Activated CD4-positive, alpha-beta memory T cell treated with anti-CD3 and anti-CD28 coated beads for 36 hours (primary cell): ENCODE measurements at places on chromosomes 2 and 18. TPM values are rescaled to one million over a fixed set of nuclear protein-coding genes. Genes with fewer than 3 reads are reported as not detected.

HAUS1 gene
- 57.4 TPM for total RNA-seq

GRHL1 gene
- total RNA-seq: 1.00 TPM

REEP1 gene
- 0.07 TPM for total RNA-seq

ABCB11 gene
- not detected for total RNA-seq

DNA sequence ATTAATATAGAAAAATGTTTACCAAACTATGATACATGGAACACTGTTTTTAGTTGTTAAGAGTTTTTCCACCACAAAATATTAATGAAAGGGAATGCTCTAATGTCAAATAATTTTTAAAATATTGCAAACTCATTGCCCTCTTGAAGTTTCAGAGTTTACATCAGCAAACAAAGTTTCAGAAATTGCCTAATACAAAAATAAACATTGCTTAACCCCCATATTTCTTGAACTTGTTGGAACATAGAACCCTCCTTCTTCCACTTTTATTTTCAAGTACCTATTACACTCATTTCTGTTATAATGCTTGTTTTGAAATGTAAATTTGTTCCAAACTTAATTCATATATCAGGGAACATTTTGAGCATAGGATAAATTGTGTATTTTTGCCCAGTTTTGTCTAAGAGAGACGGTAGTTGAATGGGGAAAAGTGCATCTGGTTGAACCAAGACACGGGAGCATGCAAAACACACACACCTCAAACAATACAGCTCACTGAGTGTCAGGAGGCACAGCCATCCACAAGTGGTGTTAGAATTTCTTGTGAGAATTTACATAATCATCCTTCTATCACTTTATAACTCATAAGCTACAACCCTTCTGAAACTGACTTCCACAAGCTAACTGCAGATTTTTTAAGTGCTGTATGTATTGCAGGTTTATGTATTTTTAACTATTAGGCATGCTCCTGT lies 5.3 kb upstream of the MC4R start:
- H3K36me3 ChIP-seq: no peaks in the 10 kb centered on the region
- no peak for DNase-seq
- no peak overlapping the region for H3K27ac ChIP-seq
- no peak overlapping the region for H3K4me3 ChIP-seq

GRCh38 chr2:183035298-183035953 lies 2.8 kb downstream of the NCKAP1 start:
- DNase-seq: no peak
- H3K27me3 ChIP-seq: peaks cover 32% of the 10 kb centered on the region
- no peaks in the 10 kb centered on the region for H3K36me3 ChIP-seq
- no peak overlapping the region for H3K4me3 ChIP-seq
- peaks cover 28% of the 10 kb centered on the region for H3K4me1 ChIP-seq

DNA sequence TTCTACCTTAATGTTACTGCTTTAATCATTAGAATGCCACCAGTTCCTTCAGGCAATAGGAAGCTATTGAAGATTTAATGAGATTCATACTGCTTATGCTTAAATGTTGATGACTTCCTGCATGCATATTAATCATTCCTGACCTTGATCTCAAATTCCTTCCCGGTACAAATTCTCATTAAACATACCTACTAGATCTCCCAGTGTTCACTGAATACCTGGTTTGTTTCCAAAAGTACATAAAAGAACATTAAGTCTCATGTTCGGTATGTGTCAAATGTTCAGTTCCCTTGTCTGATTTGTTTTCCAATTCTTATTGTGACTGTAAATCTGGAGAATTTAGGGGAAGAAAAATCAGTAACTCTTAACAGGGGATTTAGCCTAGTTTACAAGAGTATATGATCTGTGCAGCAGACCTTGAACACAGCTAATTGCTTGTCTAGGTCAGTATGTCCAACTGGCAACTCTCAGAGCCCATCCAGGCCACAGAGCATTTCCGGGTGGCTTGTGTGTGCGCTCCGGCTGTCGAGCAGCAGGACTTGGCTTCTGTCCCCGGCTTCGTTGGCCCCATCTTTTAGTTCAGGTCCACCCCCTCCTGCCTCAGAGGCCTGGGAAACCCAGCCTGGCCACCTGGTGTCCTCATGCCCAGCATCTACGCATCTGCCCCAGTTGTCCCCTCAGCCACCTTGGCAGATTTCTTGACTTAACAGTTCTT lies 13.1 kb downstream of the METAP1D start:
- H3K4me1 ChIP-seq: peaks cover 14% of the 10 kb centered on the region
- no peak overlapping the region for H3K27ac ChIP-seq
- no peak overlapping the region for H3K4me3 ChIP-seq
- DNase-seq: no peak
- no peaks in the 10 kb centered on the region for H3K36me3 ChIP-seq
- no peaks in the 10 kb centered on the region for H3K27me3 ChIP-seq

- H3K27ac ChIP-seq: no peak overlapping the region
- peaks cover 1% of the 10 kb centered on the region for H3K27me3 ChIP-seq
- DNase-seq: no peak
- H3K36me3 ChIP-seq: no peaks in the 10 kb centered on the region
- peaks cover 8% of the 10 kb centered on the region for H3K4me1 ChIP-seq
These were observed 54.2 kb downstream of the NCAPH start for GRCh38 chr2:96389736-96390135.
